GM18507 (cell line): ENCODE measurements at places on chromosomes 2 and 18.
A peak's percentile ranks its signal among the peaks of the same experiment; 100 is the strongest.

DNA sequence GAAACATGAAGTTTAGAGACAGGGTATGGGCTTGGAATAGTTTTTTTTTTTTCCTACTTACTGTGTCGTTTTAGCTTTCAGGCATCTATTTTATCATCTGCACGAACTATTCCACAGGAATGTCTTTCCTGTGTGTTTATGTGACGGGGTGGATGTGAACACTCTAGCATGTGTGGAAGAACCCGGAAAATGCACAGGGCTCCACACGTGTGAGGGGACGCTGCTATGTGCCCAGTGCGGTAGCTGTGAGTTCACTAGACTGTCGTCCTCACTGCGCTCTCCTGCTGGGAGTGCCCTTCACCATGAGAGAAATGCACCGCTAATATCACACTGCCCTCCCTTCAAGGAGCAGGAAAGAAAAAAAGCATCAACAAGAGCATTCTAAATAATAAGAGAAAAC is 250.8 kb upstream of the PXDN start:
- no peak for DNase-seq

GRCh38 chr2:215917953-215918620 is 95.3 kb downstream of the MREG start:
- peak; percentile 28 for DNase-seq

- no peak for DNase-seq
Measured at GRCh38 chr2:143603846-143604565, 474.8 kb downstream of the ARHGAP15 start.

DNA sequence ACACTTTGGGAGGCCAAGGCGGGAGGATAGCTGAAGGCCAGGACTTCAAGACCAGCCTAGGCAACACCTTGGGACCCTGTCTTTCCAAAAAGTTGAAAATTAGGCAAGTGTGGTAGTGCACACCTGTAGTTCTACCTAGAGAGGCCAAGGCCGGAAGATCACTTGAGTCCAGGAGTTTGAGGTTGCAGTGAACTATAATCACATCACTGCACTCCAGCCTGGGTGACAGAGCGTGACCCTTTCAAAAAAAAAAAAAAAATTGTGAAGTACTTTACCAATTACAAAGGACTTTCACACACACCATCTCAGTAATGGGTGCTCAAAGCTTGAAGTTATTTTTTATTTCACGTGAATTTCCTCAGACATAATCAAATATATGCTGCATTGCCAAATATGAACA is 65.0 kb downstream of the ATAD2B start:
- DNase-seq: no peak

DNA sequence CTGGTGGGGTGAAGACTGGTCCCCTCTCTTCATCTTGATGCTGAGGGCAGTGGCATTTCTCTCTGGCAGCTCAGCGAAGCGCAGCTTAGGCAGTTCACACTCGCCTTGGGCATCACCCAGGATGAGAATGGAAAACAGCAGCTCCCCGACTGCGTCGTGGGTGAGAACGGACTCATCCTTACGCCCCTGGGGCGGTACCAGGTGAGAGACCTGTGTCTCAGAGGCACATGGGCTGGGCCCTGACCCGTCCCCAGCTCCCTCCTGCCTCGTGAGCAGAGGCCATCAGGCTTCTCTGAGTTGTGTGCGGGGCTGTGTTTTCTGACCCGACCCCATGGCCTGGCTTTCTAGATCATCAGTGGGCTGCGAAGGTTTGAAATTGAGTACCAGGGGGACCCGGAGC is 8.2 kb upstream of the CCDC74A start:
- no peak for DNase-seq

- no peak for DNase-seq
Measured at GRCh38 chr2:134973241-134974138, 54.9 kb downstream of the CCNT2 start.

DNA sequence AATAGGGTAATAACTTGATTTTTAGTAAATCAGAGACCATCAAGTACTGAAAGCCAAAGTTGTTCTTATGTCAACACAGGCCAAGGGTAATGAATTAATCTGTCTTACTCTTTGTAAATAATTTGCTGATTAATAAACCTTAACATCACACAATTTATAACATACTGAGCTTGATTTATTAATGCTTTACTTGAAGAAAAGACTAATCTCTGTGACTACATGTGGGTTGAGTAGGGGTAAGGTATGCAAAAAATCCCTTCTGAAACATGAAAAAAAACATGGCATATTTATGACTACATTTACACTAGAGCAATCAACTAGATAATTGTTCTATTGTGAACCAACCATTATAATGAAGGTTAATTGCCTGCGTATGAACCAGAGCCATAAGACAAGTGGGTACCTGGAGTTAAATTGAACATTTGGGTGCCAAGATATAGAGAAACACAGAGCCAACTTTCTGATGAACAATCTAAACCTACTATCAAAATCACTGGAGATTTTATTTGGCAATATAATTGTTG is 67.7 kb upstream of the GRB14 start:
- DNase-seq: no peak

GRCh38 chr2:24231461-24231881 is 56.6 kb downstream of the FAM228A start:
- DNase-seq: no peak

GRCh38 chr2:9263428-9263827 is 56.8 kb downstream of the ASAP2 start:
- no peak for DNase-seq

DNA sequence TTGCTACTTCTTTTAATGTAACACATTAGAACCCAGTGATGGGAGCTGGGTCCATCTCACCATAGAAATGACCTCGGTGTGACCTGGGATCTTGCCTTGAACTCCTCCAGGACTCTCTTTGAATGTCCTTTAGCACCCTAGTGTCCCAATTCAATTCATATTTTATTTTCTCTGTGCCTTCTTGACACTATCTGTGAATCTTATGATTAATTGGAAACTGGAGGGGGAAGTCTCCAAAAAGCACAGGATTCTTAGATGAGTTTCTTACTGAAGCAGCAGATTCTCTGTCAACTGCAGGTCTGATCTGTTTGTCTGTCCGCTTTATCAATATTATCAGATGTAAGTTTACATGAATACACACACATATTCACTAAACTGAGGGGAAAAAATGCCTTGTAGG is 470 bp downstream of the DHRS9 start:
- no peak for DNase-seq

GRCh38 chr2:218780046-218780445 is 1.9 kb upstream of the CYP27A1 start:
- DNase-seq: no peak

GRCh38 chr18:48767090-48767690 is 183.6 kb downstream of the SMAD7 start:
- no peak for DNase-seq

DNA sequence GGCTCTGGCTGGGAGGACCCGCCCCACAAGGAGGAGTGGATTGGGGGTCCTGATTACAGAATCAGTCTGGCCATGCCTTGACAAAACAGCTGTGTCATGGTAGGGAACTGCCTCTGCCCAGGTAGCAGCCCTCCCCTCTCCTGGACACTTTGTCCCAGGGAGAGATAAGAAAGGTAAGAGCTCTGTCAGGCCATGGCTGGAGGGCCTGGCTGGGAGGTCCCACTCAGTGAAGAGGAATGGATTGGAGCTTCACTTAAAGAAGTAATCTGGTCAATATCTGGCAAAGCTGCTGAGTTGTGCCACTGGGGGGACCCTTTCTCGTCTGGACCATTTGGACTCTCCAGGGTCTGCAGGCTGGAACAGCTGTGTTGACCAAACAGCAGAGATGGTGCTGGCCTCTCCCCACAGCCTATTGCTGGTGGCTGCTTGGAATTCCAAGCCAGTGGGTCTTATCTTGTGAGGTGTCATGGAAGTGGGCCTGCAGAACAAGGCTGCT is 75.4 kb downstream of the EPC2 start:
- no peak for DNase-seq

DNA sequence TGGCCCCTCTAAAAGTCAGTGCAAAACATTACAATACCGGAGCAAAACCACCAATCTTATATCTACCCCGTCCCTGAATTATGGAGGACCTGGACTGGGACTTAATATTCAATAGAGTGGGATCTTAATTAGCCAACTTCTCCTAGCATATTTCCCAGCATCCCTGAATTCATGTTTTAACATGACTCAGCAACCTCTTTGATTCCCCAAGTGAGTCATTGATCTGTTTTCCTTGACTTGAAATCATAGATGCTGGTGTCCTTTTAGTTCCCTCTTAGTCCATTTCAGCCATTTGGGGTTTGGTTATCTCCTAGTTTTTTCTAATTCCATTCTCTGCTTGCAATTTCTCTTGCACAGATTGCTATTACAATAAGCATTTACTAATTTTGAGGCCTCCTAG is 677.7 kb upstream of the CELF4 start:
- DNase-seq: no peak
